Activated T-cell treated with anti-CD3 and anti-CD28 coated beads, Interleukin-2, amount 50 U/mL, for 4 hours (primary cell): ENCODE measurements at places on chromosomes 12 and 14. TPM values are rescaled to one million over a fixed set of nuclear protein-coding genes. Genes with fewer than 3 reads are reported as not detected.

Gene SLCO1B1
- total RNA-seq: not detected

DNA sequence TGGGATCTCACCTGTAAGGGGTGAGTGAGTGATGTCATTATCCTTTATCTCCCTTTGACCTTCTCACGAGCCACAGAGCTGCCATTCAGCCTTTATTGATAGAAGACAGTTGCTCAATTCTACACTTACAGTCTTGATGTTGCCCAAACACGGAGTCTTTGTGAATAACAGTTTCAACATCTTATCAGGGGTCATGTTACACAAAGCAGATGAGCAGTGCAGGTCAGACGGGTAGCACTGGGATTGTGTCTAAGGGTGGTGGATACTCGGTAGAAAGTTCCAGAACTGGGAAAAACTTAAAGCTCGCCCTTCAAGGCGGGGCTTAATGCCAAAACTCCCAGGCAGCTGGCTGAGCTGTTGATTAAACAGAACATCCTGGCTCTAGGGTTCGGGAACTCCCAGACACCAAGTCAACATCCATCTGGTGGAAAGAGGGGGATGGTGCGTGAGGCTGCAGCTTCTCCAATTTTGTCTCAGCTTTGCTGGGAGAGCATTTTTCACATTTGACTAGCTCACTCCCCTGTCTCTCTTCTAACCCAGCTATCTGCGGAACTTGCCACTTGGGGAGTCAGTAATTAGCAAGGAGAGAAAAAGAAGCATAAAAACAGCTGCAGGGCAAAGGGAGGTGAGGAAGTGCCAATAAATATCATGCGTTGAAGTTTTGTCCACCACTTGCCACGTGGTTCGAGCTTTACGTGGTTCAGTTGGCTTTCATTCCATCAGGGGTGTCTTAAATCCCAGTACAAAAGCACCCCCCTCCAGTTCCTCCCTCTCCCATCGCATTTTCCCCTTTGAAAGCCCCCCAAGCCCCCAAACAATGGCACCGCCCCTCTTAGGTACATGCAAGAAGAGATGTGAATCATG is 31.0 kb downstream of the FOXN4 start:
- DNase-seq: no peak

- DNase-seq: no peak
Observed at GRCh38 chr12:123532019-123532418, 1.5 kb downstream of the RILPL1 start.

GRCh38 chr14:76716285-76716684 is 45.0 kb upstream of the VASH1 start:
- no peak for DNase-seq

- DNase-seq: no peak
Observed at GRCh38 chr12:132426349-132427173, 63.4 kb upstream of the FBRSL1 start.
